ENCODE measurements at places on chromosomes 6 and 20.

DNA sequence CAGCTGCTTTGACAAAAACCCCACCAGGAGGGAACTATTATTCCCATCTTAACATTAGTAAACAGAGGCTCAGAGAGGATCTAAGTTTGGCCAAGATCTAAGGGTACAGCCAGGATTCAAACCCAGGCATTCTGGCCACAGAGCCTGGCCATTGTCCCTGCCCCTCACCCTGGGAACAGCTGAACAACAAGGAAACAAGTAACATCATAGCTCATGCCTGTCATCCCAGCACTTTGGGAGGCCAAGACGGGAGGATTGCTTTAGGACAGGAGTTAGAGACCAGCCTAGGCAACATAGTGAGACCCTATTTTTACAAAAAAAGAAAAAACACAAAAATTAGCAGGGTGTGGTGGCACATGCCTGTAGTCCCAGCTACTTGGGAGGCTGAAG is 27.5 kb downstream of the TOX2 start:
- no peak for DNase-seq
- H3K4me1 ChIP-seq, result peaks cover 53% of the 10 kb centered on the region
- H3K36me3 ChIP-seq, result peaks cover 3% of the 10 kb centered on the region
- H3K27ac ChIP-seq, result no peak overlapping the region

- H3K27ac ChIP-seq, result no peak overlapping the region
- peaks cover 2% of the 10 kb centered on the region for H3K36me3 ChIP-seq
- H3K27me3 ChIP-seq, result no peaks in the 10 kb centered on the region
- H3K4me1 ChIP-seq, result peaks cover 15% of the 10 kb centered on the region
- peak overlapping the region; percentile 45 for H3K4me3 ChIP-seq
Observed at GRCh38 chr6:169556758-169557548, 144.9 kb downstream of the WDR27 start.

- peaks cover 32% of the 10 kb centered on the region for H3K27me3 ChIP-seq
- no peak overlapping the region for H3K27ac ChIP-seq
- no peak for DNase-seq
- no peak overlapping the region for H3K4me3 ChIP-seq
- H3K36me3 ChIP-seq, result peaks cover 3% of the 10 kb centered on the region
Observed at GRCh38 chr6:3913958-3914337, 64.8 kb downstream of the FAM50B start.

DNA sequence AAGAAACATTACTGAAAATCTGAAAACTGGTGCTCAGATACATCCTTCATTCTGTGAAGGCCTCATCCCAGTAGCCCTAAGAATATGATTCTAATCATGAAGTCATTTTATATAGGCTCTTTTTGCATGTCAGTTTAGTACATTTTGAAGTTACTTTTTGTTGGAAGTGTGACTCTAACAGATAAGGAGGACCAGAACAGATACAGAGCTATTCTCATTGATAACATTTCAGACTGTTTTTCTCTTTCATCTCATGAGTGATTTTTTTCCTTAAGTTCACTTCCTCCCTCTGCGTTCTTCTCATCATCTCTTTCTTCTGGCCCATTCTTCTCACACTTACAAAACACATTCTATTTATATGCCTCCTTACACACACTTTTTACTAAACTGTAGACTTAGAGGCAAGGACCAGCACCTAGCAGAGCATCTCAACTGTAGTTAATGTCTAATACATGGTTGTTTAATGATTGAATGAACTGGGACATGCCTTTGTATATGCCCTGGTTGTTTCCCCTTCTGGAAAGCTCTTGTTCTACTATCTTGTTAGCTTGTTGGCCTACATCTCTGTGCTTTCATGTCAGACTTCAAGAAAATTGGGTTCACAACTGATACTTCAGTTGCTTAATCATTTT is 8.7 kb downstream of the CTNNBL1 start:
- H3K27me3 ChIP-seq, result no peaks in the 10 kb centered on the region
- DNase-seq, result no peak
- H3K4me3 ChIP-seq, result no peak overlapping the region
- H3K27ac ChIP-seq, result no peak overlapping the region

DNA sequence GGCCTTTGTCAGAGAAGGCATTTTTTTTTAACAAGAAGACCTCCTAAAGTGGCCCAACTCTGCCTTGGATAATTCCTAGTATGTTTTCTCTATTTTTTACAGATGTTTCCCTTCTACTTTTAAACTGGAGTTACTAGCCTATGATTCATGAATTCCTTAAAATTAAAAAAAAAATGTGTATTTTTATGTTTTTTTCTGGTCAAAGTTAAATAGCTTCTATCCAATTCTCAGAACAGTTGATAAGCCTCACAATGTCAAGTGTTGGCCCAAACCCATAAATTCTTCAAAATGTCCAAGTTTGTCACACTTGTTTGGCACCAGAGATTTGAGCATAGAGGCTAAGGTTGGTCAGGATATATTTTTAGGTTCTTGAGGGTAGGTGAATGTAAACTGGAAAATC is 64.0 kb downstream of the JAG1 start:
- H3K4me1 ChIP-seq, result no peaks in the 10 kb centered on the region
- DNase-seq, result no peak

DNA sequence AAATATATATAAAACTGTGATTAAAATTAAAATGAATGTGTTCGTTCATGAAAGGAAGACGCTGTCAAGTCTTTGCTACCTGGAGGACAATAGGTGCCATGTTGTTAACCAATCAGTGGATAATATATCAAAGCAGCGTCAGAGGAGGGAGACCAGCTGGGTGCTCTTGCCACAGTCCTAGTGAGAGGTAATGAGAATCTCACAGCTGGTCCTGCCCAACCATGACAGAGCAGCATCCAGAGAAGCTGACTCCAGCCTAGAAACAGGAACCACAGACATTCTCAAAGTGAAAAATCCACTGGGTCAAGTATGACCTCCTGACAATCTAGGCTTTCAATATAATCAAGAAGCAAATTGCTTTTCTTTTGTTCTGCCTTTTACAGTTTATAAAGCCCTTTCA is 94.5 kb upstream of the LRFN2 start:
- H3K27ac ChIP-seq, result no peak overlapping the region
- peaks cover 2% of the 10 kb centered on the region for H3K36me3 ChIP-seq
- DNase-seq, result no peak
- H3K4me3 ChIP-seq, result no peak overlapping the region
- no peaks in the 10 kb centered on the region for H3K4me1 ChIP-seq
- H3K27me3 ChIP-seq, result peaks cover 37% of the 10 kb centered on the region

- DNase-seq, result no peak
- H3K27ac ChIP-seq, result no peak overlapping the region
- H3K4me3 ChIP-seq, result no peak overlapping the region
- H3K36me3 ChIP-seq, result no peaks in the 10 kb centered on the region
- H3K27me3 ChIP-seq, result peaks cover 93% of the 10 kb centered on the region
- no peaks in the 10 kb centered on the region for H3K4me1 ChIP-seq
Observed at GRCh38 chr6:3305216-3305565, 46.4 kb downstream of the PSMG4 start.

DNA sequence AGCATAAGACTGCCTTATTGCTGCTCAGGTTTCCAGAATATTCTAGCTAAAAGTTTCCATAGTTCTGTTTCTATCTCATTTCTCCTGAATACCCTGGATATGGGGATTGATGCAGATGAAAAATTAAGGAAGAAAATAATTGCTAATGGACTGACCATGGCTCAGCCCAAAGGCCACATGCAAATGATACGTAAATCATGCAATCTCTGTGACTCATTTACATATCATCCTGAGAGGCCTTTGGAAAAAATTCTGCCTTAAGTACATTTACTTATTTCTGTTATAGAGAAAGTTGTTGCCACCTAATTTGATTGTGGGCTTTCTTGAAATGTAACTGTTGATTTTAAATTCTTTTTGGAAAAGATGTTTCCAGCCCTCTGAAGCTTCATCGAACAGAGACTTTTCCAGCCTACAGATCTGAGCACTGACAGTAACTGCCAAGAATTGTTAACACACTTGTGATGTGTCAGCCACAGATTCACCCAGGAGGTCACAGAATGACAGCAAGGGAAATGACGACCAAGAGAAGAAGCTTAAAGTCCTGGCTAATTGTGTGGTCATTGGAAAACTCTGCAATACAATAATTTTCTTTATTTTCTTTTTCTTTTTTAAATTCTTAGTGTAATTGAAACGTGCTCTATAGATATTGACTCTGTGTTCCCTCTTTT is 174.8 kb downstream of the DOK5 start:
- no peaks in the 10 kb centered on the region for H3K36me3 ChIP-seq
- peaks cover 12% of the 10 kb centered on the region for H3K27me3 ChIP-seq
- no peak overlapping the region for H3K27ac ChIP-seq
- DNase-seq, result no peak
- no peak overlapping the region for H3K4me3 ChIP-seq

GRCh38 chr6:123810214-123810613 is 6.5 kb downstream of the NKAIN2 start:
- H3K27me3 ChIP-seq, result peaks cover 5% of the 10 kb centered on the region
- no peaks in the 10 kb centered on the region for H3K36me3 ChIP-seq
- H3K27ac ChIP-seq, result no peak overlapping the region
- no peak overlapping the region for H3K4me3 ChIP-seq
- DNase-seq, result no peak

DNA sequence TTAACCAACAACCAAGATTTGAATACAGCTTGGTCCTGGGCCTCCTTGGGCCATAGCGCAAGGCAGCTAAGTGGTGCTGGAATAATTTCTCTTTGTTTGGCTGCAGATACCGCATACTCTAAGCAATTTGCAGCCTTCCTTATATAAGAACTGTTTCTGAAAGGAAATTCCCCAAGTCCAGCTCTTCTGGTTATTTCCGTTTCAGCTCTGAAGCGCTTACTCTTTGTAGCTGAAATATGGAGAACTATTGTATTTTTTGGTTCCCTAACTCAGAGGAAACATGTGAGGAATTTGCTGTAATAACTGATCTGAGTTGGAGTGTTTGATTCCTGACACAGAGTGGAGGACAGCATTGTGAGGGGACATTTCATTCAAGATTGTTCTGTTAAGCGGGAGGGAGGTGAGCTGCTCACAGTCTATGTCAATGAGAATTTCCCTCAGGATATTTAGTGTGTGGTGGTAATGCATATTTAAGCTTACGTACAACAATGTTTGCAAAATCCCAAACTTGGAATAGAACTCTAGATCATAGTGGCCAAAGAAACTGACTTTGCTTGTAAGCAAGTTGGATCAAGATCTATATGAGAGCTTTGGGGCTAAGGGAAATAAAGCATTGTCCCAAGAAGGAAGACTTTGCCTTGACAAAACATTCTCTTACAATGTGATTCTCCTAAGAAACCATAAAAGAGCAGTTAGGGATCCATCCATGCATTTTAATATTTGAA is 576.6 kb upstream of the FLRT3 start:
- H3K4me3 ChIP-seq, result no peak overlapping the region
- no peaks in the 10 kb centered on the region for H3K27me3 ChIP-seq
- no peak for DNase-seq
- no peaks in the 10 kb centered on the region for H3K36me3 ChIP-seq

GRCh38 chr6:72703093-72703492 is 81.2 kb downstream of the KCNQ5 start:
- H3K36me3 ChIP-seq, result no peaks in the 10 kb centered on the region
- H3K4me1 ChIP-seq, result peaks cover 7% of the 10 kb centered on the region
- DNase-seq, result no peak
- no peaks in the 10 kb centered on the region for H3K27me3 ChIP-seq
- H3K27ac ChIP-seq, result peak overlapping the region; percentile 5

DNA sequence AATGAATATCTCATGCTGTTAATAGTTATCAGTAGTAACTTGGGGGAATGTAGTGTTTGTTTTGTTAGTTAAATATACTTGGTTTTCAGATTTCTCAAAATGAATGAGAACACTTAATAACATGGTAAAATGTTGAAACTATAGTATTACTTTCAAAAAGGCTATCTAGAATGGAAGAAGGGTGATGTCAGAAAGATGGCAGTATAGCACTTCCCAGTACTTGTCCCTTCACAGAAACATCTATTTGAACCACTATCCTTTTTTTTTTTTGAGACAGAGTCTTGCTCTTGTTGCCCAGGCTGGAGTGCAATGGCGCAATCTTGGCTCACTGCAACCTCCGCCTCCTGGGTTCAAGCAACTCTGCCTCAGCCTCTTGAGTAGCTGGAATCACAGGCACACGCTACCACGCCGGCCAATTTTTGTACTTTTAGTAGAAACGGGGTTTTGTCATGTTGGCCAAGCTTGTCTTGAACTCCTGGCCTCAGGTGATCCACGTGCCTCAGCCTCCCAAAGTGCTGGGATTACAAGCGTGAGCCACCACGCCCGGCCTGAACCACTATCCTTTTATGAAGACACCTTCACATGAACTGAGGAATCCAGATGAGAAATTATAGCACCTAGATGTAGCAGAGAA is 4.7 kb upstream of the ECHDC1 start:
- H3K4me3 ChIP-seq, result no peak overlapping the region
- H3K27me3 ChIP-seq, result no peaks in the 10 kb centered on the region
- no peaks in the 10 kb centered on the region for H3K36me3 ChIP-seq

GRCh38 chr6:25769983-25770382 is 15.4 kb downstream of the SLC17A4 start:
- no peak overlapping the region for H3K27ac ChIP-seq
- no peaks in the 10 kb centered on the region for H3K4me1 ChIP-seq
- no peak overlapping the region for H3K4me3 ChIP-seq
- no peaks in the 10 kb centered on the region for H3K36me3 ChIP-seq
- peaks cover 28% of the 10 kb centered on the region for H3K27me3 ChIP-seq

GRCh38 chr6:101379926-101380325 is 13.6 kb upstream of the GRIK2 start:
- H3K36me3 ChIP-seq, result peaks cover 2% of the 10 kb centered on the region
- H3K27ac ChIP-seq, result no peak overlapping the region
- H3K4me3 ChIP-seq, result no peak overlapping the region
- no peaks in the 10 kb centered on the region for H3K4me1 ChIP-seq
- H3K27me3 ChIP-seq, result no peaks in the 10 kb centered on the region

GRCh38 chr6:157143171-157143889 is 180.0 kb downstream of the TMEM242 start:
- H3K4me1 ChIP-seq, result peaks cover 45% of the 10 kb centered on the region
- peak overlapping the region; percentile 92 for H3K27ac ChIP-seq
- no peaks in the 10 kb centered on the region for H3K27me3 ChIP-seq
- peak; percentile 66 for DNase-seq

- peaks cover 5% of the 10 kb centered on the region for H3K36me3 ChIP-seq
- no peak overlapping the region for H3K27ac ChIP-seq
- H3K27me3 ChIP-seq, result no peaks in the 10 kb centered on the region
- no peak for DNase-seq
Observed at GRCh38 chr6:136773473-136773796, 18.8 kb downstream of the MAP3K5 start.

- peak overlapping the region; percentile 94 for H3K4me3 ChIP-seq
- H3K27me3 ChIP-seq, result no peaks in the 10 kb centered on the region
- H3K4me1 ChIP-seq, result peaks cover 34% of the 10 kb centered on the region
- peak overlapping the region; percentile 96 for H3K27ac ChIP-seq
- no peak for DNase-seq
Observed at GRCh38 chr6:13617066-13617465, 1.9 kb downstream of the NOL7 start.

- no peak for DNase-seq
- no peak overlapping the region for H3K27ac ChIP-seq
- peaks cover 20% of the 10 kb centered on the region for H3K27me3 ChIP-seq
- no peaks in the 10 kb centered on the region for H3K36me3 ChIP-seq
- H3K4me3 ChIP-seq, result no peak overlapping the region
Observed at GRCh38 chr6:56936466-56936865, 18.4 kb upstream of the BEND6 start.

- H3K4me1 ChIP-seq, result no peaks in the 10 kb centered on the region
- no peaks in the 10 kb centered on the region for H3K27me3 ChIP-seq
- H3K27ac ChIP-seq, result no peak overlapping the region
- no peak for DNase-seq
- no peak overlapping the region for H3K4me3 ChIP-seq
Observed at GRCh38 chr6:9116026-9116425, 680.7 kb upstream of the SLC35B3 start.

All from central memory CD8-positive, alpha-beta T cell (primary cell).